ENCODE measurements at places on chromosomes 12 and 14. TPM values are rescaled to one million over a fixed set of nuclear protein-coding genes. Genes with fewer than 3 reads are reported as not detected.

Gene VASH1
- 104 TPM for total RNA-seq

Gene KRT3
- not detected for total RNA-seq

Gene ZDHHC22
- under 0.01 TPM for total RNA-seq

Gene P2RX2
- not detected for total RNA-seq

Gene FAM90A1
- total RNA-seq: 0.11 TPM

Gene LRCOL1
- total RNA-seq: not detected

Gene SERPINA6
- not detected for total RNA-seq

Gene NEDD1
- total RNA-seq: 48.8 TPM

Gene RBM19
- 28.1 TPM for total RNA-seq

Gene TRHDE
- total RNA-seq: not detected

Gene C3AR1
- 0.28 TPM for total RNA-seq

Gene NOXRED1
- 0.07 TPM for total RNA-seq

Gene COX8C
- not detected for total RNA-seq

Gene MBIP
- total RNA-seq: 8.2 TPM

Gene SPTLC2
- total RNA-seq: 48.1 TPM

Gene SPTSSA
- total RNA-seq: 19.3 TPM

All from pulmonary artery endothelial cell (primary cell).